NCI-H1930 (cell line): ENCODE measurements at places on chromosomes 13 and 19.
A peak's percentile ranks its signal among the peaks of the same experiment; 100 is the strongest.

GRCh38 chr13:71254384-71254783 lies 612.6 kb downstream of the DACH1 start:
- DNase-seq: no peak

DNA sequence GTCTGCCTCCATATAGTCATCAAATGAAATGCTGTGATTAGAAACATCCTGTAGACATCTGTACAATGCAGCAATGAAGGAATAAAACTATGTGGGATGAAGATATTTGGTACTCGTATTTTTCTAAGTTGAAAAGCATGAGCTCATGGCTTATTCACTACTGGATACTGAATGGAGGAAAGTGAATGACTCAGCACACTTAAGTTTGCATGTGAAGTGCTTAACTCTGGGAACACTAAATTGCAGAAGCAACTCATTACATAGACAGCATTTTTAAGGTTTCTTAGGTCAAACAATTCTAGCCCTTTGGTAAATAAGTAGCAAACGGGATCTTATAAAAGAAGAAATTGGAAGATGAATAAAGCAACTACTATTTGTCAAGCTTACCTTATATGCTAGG lies 429.0 kb upstream of the MIR17HG start:
- DNase-seq: no peak

GRCh38 chr13:76783798-76784197 lies 102.4 kb downstream of the KCTD12 start:
- DNase-seq: no peak

- DNase-seq: no peak
These were observed 64.9 kb upstream of the MED4 start for GRCh38 chr13:48159826-48160225.

DNA sequence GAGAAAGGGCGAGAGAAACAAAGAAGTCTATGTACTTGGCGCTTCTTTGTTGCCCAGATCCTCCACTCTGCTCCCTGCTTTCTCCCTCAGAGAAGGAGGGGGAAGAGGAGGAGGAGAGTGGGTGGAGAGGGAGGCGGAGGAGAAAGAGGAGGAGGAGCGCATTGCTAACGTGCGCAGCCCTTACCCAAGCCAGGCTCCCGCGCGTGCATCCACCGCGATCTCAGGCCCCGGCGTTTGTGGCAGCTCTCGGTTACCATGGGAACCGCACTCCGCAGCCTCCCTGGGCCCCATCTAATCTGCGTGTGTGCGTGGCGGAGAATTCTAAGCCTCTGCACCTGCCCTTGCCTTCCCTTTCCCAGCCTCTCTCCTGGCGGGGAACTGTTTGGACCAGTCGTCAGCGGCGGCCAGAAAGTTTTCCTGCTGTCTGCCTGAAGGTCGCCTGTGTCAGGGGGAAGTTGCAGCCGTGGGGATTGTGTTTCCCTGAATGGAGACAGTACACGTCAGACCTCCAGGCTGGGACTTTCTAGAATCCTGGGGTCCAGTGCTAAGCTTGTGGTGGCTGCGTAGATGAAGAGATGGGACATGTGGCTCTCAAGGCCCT lies at the start of gene ERICH6B:
TSS of gene ERICH6B (minus strand) at position 239 of the 601 bp plus-strand sequence. CDS start 18,734 bp downstream, outside the sequence.
- peak; percentile 39 for DNase-seq

DNA sequence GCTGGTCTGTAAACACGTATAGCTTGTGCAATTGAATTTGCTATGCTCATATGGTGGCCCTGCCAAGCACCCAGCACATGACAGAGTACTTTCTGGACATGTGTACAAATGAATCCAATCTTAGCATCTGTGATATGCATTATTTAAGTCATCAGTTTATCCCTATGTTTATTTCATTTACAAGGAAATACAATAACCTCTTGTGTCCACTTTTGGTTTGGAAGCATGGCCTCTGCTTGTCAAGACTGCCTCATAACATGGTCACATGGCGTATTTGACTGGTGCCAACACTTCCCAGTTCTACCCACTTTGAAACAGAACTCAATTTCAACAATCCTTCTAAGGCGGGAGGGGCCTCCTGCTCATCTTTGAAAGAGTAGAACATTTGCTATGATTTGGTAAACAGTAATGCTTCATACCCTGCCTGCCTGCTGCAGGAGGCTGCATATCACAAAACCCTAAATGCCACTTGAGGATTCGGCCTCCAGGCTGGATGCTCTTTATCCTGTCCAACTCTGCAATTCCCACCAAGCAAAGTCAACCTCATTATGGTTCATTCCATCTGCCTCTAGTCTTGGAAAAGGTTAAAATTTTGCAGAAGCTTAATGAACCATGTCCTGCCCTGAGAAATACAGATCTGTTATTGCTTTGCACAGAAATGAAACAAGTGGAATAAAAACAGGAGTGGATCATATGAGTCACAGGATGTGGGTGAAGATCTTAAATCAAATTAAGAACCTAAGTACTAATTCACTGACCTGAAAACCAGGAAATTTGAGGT lies 151.3 kb downstream of the CYSLTR2 start:
- no peak for DNase-seq

DNA sequence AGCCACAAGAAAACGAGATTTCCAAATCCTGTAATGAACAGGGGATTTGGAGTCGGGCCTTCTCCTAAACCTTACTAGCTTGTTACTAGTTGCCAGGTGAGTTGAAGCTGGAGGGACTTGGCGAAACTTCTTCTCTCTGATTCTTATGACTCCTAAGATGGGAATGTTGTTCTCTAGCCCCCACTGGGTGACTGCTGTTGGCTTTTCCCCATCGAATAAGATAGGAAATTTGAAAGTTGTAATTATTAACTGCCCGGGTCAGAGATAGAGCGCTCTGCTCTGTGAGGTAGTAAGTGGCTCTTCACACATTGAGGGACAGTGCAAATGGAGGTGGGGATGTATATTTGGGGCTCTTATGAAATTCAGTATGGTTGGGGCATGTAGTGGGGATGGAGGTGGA lies 111.2 kb upstream of the MBNL2 start:
- DNase-seq: no peak

GRCh38 chr13:50970956-50971355 lies 61.4 kb downstream of the RNASEH2B start:
- no peak for DNase-seq
